ENCODE measurements at places on chromosomes 6 and 20.
A peak's percentile ranks its signal among the peaks of the same experiment; 100 is the strongest.

DNA sequence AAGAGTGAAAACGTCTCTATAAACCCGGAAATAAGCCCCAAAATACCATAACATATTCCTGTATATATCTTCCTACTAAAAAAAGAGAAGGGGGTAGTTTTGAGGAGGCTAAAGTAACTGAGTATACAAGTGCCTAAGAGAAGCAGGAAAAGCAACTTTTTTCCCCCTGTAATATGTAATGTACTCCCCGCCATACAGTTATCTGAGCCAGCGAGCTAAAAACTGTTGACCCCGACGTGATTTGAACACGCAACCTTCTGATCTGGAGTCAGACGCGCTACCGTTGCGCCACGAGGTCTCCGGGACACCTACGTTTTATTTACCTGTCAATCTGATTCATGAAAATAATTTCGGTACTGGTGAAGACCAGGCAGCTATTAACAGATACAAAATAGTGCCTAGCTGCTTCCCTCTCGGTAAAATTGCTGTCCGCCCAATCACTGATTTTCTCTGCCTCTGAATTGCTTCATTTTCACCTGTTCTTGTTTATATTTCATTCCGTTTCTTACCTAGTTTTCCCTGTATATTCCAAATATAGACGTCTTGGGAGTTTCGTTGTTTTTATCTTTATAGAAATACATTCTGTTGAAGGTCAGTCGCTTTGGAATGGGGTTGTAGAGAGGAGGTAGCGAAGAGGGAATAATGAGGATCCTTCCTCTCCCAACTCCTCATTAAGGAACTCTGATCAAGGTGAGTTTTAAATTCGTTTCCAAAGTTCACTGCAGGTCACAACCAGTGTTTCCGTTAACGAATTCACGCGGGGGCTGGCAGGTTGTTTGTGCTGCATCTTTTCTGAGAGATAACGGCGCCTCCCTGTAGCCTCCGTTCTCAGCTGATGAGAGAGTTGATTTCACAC, 33.6 kb upstream of the BTN3A2 start:
- DNase-seq, result peak; percentile 62

DNA sequence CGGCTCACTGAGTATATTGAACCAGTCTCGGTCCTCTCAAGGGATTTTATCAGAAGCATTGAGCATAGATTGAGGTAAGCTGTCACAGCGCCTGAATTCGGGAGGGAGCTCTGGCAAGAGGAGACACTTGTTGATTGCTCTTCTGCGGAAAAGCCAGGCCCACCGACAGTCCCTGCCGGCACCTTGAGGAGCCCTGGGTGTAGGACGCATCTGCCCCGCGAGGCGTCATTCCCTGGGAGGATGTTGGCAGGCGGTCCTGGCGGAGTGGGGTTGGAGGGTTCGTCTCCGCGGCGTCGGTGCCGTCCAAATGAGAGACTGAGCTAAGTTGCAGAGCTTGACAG, 843 bp downstream of the FBXO9 start:
- no peak for DNase-seq

DNA sequence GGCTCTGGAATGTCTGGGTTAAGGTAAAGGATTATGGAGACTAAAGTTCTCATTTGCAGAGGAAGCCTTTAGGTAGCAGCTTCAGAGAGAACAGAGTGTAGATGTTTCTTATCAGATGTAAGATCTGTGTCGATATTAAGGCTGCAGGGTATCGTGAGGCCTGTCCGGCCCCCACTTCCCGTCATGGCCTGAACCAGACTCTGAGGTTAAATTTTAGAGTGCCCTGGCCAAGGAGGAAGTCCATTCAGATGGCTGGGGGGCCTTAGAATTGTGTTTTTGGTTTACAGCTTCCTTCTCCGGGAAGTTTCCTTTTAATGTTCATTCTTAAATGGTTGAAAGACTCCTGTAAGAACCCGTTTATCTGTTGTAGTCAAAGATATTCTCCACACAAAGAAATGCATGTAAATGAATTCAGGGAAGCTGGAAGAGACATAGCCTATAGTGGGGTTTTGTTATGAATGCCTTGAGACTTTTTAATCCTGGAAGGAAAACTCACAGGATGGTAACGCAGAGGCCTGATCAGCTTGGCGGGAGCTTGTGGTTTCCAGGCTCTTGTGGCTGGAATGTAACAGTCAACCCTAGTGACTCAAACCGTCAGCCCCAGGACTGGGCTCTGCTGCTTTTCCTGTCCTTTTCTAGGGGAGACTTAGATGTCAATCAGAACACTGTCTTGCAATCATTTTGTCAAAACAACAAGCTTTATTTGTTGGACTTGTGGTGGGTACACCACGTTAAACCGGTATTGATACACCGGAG, 34.7 kb downstream of the KIF25 start:
- DNase-seq, result no peak

- DNase-seq, result no peak
Observed at GRCh38 chr6:38943964-38944363, 104.6 kb upstream of the GLP1R start.

DNA sequence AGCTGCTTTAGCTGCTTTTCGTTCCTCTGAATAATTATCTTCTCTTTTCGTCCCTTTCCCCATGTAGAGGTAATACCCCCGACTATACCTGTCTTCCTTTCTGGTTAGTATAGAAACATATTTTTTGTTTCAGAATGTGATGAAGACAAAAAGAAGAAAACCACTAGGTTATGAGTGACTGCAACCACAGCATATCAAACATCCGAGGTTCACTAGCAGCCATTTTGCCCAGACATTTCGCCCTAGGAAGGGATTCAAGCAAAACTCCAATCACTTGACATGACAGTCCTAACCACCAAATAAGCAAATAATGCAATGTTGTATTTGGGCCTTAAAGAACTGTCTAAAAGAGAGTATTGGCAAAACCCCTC, 9.4 kb downstream of the SNX5 start:
- DNase-seq, result no peak

DNA sequence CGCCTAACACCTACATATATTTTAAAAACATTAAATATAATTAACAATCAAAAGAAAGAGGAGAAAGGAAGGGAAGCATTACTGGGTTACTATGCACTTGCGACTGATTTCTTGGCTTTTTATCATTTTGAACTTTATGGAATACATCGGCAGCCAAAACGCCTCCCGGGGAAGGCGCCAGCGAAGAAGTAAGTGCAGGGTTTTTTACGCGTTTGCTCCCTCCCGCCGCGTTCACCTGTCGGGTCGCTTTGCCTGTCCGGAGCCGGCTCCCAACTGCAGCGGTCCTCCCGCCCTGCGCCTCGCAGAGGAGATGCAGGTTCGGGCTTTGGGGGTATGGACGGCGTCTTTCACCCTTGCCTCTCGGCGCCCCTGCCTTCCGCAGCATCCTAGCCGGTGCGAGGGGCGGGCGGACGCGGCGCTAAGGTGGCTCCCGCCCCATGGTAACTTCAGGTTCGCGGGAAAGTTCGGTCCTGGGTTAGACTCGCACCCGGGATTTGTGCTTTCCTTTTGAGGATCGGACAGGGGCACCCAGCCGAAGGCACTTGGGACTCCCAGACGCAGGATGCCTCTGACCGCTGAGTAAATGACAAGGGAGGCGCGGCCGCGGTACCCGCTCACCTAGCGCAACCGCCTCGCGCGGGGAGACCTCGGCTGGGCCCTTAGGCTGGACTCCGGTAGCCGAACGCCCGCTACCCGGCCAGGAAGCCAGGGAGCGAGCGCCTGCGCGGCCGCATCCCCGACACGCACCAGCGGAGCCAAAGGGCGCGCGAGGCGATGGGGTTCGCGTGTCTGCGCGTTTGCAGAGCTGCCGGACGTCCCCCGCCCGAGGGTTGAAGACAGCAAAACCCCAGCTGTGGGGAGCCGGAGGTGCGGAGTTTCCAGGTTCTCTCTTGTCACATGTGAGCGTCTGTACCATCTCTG, 891 bp downstream of the RSPO3 start:
- DNase-seq, result no peak

DNA sequence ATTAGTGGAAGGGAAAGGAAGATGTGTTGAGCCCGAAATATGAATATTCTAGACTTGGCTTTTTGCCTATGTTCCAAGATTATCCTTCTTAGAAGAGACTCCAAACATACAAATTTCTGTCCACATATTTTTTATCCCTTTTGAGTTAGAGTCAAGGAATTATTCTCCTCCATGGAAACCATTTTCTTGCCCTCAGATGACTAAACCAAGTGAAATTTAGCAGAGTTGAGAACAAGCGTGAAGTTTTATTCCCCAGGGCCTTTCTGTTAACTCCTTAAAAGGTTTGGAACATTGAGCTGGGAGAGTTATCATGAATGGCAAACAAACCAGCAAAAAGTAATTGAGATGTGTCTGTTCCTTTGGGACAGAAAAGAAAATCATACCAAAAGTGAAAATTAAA, 286.1 kb upstream of the PLCB4 start:
- DNase-seq, result no peak

DNA sequence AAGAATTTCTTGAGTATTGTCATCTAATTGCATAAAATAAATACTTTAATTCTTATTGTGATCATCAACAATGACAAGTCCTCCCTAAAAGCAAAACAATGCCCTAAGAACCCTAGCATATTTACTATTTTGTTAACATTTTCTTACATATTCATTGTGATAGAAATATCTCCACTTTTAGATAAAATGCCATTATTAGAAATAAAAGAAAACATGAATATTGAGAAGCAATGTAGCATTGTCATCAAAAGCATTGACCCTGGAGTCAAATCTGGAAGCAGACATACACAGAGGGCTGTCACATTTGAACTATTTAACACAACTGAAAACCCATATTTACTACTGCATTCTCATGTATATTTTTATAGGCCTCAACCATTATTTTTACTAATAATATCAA, 257.7 kb downstream of the SYNE1 start:
- DNase-seq, result no peak

DNA sequence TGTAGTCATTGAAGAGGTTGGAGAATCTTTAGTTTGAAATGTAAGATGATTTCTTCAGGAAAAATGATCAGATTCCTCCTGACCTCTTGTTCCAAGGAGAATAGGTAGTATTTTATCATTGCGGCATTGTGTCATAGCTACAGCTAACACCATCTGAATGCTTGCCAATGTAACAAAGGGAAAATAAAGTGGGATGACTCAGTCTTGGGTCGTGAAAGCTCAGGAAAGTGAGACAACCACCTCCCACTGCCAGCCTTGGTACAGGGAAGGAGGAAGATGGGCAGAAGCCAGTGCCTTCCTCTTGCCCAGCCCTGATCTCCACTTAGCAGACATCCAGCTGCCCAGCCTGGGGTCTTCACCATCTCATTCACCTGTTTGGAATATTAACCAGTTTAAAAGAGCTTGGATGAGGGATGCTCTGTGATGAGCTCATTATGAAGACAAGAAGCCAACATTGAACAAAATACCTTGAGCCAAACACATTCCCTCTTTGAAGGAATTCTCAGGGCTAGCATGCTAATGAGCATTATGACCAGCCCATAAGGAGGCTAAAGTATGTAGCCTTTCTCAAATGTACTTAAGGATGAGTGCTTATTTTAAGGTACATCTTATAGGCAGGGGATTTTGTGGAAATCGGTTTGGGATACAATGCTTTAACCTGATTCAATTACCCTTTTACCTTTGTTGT, 40.0 kb upstream of the APCDD1L start:
- DNase-seq, result peak; percentile 4

GRCh38 chr6:118529756-118530155, 18.3 kb upstream of the PLN start:
- no peak for DNase-seq

DNA sequence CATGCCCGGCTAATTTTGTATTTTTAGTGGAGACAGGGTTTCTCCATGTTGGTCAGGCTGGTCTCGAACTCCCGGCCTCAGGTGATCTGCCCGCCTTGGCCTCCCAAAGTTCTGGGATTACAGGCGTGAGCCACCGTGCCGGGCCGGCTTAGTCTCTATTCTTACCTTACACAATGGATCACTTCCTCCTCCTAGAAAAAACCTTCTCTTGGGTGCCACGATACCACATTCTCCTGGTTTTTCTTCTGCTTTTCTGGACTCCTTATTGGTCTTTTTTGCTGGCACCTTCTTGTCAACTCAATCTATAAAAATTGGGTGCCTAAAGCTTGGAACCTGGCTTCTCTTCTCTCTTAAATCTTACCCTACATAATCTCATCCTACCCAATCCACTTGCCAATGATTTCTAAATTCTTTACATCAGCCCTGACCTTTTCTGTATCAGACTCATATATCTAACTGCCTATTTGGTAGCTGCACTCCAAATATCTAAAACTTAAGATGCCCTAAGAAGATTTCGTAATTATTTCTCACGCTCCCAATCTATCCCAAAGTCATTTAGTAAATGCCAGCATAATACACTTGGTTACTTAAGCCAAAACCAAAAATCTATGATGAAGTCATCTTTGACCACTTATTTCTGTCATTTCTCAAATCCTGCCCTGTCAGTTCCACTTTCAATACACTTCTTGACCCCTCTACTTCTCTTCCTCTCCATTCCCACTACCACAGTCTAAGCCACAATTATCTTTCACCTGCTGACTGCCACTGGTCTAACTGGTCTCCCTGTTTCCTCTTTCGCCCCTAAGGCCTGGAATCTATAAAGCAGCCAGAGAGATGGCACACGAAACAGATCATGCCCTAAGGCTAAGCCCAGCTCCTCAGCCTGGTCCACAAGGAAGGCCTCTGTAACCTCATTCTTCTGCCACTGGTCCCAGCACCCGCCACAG, 43.2 kb downstream of the ELMO2 start:
- no peak for DNase-seq
